ENCODE measurements at places on chromosomes 3 and 15. TPM values are rescaled to one million over a fixed set of nuclear protein-coding genes. Genes with fewer than 3 reads are reported as not detected.

The NR1I2 gene
- not detected for total RNA-seq

The C3orf22 gene
- 0.54 TPM for total RNA-seq

The C3orf70 gene
- total RNA-seq: 26.0 TPM

The IQCF5 gene
- total RNA-seq: not detected

The KCNAB1 gene
- total RNA-seq: 4.3 TPM

The KBTBD8 gene
- total RNA-seq: 0.55 TPM

The CCR2 gene
- 3.1 TPM for total RNA-seq

The TFRC gene
- total RNA-seq: 48.2 TPM

The WDR93 gene
- total RNA-seq: not detected

The MYO1E gene
- 21.0 TPM for total RNA-seq

The FAM3D gene
- total RNA-seq: not detected

The TRPC1 gene
- 31.0 TPM for total RNA-seq

The GCSAM gene
- total RNA-seq: not detected

The TRNT1 gene
- 15.3 TPM for total RNA-seq

The KLHL40 gene
- total RNA-seq: under 0.01 TPM

The SOX2 gene
- 6.9 TPM for total RNA-seq

The SEMA6D gene
- total RNA-seq: 6.9 TPM

The P2RY12 gene
- total RNA-seq: 4.9 TPM

The C15orf61 gene
- 2.8 TPM for total RNA-seq

The ADCY5 gene
- 75.6 TPM for total RNA-seq

The MINAR1 gene
- total RNA-seq: 0.14 TPM

The KCNMB2 gene
- 1.6 TPM for total RNA-seq

The NME9 gene
- total RNA-seq: not detected

The TTLL13 gene
- total RNA-seq: not detected

The MB21D2 gene
- 5.8 TPM for total RNA-seq

The GPR149 gene
- not detected for total RNA-seq

The PIGZ gene
- 8.6 TPM for total RNA-seq

The PROK2 gene
- total RNA-seq: not detected

The MCF2L2 gene
- 4.6 TPM for total RNA-seq

The USP4 gene
- 18.2 TPM for total RNA-seq

The CCDC39 gene
- total RNA-seq: 1.1 TPM

The ZNF385D gene
- total RNA-seq: 3.9 TPM

The ALDH1L1 gene
- 32.0 TPM for total RNA-seq

The GOLGA8J gene
- total RNA-seq: 0.54 TPM

The SUSD5 gene
- 2.1 TPM for total RNA-seq

The TNFAIP8L3 gene
- 11.6 TPM for total RNA-seq

The SNAP23 gene
- total RNA-seq: 43.8 TPM

The PLS1 gene
- total RNA-seq: 0.68 TPM

The C3orf80 gene
- total RNA-seq: 20.8 TPM

The SYNM gene
- 1,227 TPM for total RNA-seq

The SSUH2 gene
- total RNA-seq: 0.16 TPM

The LRRC15 gene
- under 0.01 TPM for total RNA-seq

The GOLGA8N gene
- total RNA-seq: 7.7 TPM

The GOLGA8T gene
- 0.49 TPM for total RNA-seq

The NRROS gene
- total RNA-seq: 4.4 TPM

The PSTPIP1 gene
- total RNA-seq: 7.4 TPM

The GOLGA6A gene
- total RNA-seq: not detected

The LHFPL4 gene
- total RNA-seq: 0.36 TPM

The SI gene
- not detected for total RNA-seq

The SLC38A3 gene
- total RNA-seq: 0.28 TPM

The PP2D1 gene
- not detected for total RNA-seq

The MUC4 gene
- total RNA-seq: 0.36 TPM

The CADPS gene
- 4.1 TPM for total RNA-seq

Measured in sigmoid colon (tissue), 7 donors.